ENCODE measurements at places on chromosomes 13 and 19. TPM values are rescaled to one million over a fixed set of nuclear protein-coding genes. Genes with fewer than 3 reads are reported as not detected.

ELSPBP1 gene
- not detected for total RNA-seq

CD37 gene
- total RNA-seq, result not detected

CNN1 gene
- total RNA-seq, result 17.9 TPM

LAIR1 gene
- total RNA-seq, result not detected

LSR gene
- total RNA-seq, result 152 TPM

GRCh38 chr13:112759827-112760226, 70.0 kb downstream of the ATP11A start:
- no peak overlapping the region for H3K27ac ChIP-seq
- no peaks in the 10 kb centered on the region for H3K4me1 ChIP-seq
- H3K27me3 ChIP-seq, result no peaks in the 10 kb centered on the region
- no peak for DNase-seq
- peaks cover 9% of the 10 kb centered on the region for H3K36me3 ChIP-seq

GRCh38 chr19:13920940-13921747, 15.1 kb downstream of the CC2D1A start:
- peaks cover 62% of the 10 kb centered on the region for H3K36me3 ChIP-seq
- H3K4me1 ChIP-seq, result no peaks in the 10 kb centered on the region
- no peak overlapping the region for H3K27ac ChIP-seq
- no peaks in the 10 kb centered on the region for H3K27me3 ChIP-seq
- H3K4me3 ChIP-seq, result no peak overlapping the region

DNA sequence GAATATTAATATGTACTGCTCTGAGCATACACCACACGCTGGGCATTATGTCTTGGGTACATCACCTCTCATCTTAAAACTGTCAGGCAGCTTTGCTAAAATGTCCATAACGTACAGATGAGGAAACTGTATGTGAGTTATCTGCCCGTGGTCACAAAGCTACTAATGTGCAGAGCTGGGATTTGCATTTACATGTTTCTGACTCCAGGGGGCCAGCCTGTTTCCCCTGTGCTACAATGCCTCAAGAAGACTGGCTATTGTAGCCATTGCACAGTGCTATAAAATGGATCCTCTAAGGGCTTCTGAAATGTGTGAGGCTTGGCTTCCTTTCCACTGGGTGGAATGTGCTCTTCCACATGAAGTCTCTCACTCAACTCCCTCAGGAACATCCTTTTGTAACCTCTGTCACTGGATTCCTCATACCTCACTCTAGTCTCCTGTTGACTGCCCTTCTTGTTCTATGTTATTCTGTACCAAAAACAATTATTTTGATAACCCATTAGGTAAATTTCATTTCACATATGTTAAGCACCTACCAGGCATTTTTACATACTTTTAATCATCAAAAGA, 95.6 kb upstream of the HTR2A start:
- H3K27me3 ChIP-seq, result no peaks in the 10 kb centered on the region
- no peak for DNase-seq
- H3K4me3 ChIP-seq, result no peak overlapping the region
- no peaks in the 10 kb centered on the region for H3K4me1 ChIP-seq
- H3K36me3 ChIP-seq, result no peaks in the 10 kb centered on the region

DNA sequence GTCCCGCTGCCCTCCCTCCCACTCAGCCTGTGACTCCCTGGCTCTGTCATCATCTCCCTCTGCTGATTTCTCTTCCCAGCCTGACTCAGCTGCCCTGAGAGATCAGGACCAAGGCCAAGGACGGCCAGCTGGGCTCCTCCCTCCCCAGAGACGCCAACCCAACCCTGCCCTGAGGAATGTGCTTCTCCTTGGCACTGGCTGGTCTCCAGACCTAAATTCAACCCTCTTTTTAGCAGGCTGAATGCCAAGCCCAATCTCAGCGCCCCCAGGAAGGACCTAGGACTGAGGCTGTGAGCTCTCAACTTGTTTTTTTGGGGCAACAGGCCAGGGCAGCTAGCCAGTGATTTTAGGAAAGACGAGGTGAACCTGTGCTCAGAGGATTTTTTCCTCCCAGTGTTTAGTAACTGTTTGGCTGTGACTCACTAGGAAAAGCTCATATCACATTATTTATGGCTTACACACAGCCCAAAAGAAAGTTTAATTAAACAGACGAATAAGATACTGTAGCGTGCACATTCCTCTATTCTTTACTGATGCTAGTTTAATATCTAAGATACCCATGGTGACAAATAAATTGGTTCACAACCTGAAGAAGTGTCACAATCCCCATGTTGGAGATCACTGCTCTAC, 7.4 kb upstream of the IGFL1 start:
- no peak overlapping the region for H3K27ac ChIP-seq
- no peaks in the 10 kb centered on the region for H3K27me3 ChIP-seq
- no peaks in the 10 kb centered on the region for H3K36me3 ChIP-seq
- no peaks in the 10 kb centered on the region for H3K4me1 ChIP-seq
- peak; percentile 70 for DNase-seq
- no peak overlapping the region for H3K4me3 ChIP-seq

DNA sequence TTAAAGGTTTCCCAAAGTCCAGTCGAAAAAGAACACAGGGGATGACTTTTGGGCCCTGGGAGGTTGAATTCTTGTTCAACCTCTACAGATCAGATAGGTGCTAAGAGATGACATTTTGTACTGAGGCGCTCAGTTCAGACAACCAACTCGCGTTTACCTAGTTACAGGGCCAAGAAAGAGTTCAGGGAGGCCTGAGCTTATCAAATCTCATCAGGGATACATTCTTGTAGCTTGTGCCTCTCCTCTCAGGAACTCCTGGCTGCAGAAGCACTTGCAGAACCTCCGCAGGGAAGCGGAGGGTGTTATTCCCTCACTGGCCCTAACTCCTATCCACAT, 825 bp downstream of the ZNF776 start:
- peaks cover 6% of the 10 kb centered on the region for H3K4me1 ChIP-seq
- no peak overlapping the region for H3K27ac ChIP-seq
- peak overlapping the region; percentile 99 for H3K4me3 ChIP-seq
- H3K36me3 ChIP-seq, result peaks cover 41% of the 10 kb centered on the region
- no peak for DNase-seq

DNA sequence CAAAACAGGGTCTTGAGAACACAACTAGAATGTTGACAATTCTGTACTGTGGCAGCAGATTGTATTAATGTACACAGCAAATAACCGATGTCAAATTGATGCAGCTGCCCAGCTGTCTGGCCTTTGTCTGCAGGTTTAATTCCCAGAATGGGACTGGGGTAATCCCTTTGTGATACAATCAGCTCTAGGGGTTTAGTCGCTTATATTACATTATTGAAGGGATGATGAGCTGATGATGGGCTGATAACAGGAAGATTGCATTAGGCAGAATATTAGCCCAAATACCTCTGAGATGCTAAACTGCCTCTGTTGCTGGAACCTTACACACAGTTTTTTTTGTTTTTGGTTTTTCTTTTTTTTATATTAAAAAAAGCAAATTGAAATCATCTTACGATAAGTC, 265.0 kb downstream of the RBM26 start:
- no peaks in the 10 kb centered on the region for H3K36me3 ChIP-seq
- H3K27ac ChIP-seq, result no peak overlapping the region
- H3K4me3 ChIP-seq, result no peak overlapping the region
- DNase-seq, result no peak
- no peaks in the 10 kb centered on the region for H3K27me3 ChIP-seq

GRCh38 chr19:42274065-42274682, 5.1 kb downstream of the CIC start:
- no peak overlapping the region for H3K27ac ChIP-seq
- DNase-seq, result no peak
- H3K27me3 ChIP-seq, result no peaks in the 10 kb centered on the region
- H3K4me1 ChIP-seq, result no peaks in the 10 kb centered on the region

GRCh38 chr19:35318679-35319448, 10.1 kb upstream of the CD22 start:
- H3K27ac ChIP-seq, result no peak overlapping the region
- peak; percentile 25 for DNase-seq
- H3K27me3 ChIP-seq, result no peaks in the 10 kb centered on the region
- no peaks in the 10 kb centered on the region for H3K4me1 ChIP-seq

DNA sequence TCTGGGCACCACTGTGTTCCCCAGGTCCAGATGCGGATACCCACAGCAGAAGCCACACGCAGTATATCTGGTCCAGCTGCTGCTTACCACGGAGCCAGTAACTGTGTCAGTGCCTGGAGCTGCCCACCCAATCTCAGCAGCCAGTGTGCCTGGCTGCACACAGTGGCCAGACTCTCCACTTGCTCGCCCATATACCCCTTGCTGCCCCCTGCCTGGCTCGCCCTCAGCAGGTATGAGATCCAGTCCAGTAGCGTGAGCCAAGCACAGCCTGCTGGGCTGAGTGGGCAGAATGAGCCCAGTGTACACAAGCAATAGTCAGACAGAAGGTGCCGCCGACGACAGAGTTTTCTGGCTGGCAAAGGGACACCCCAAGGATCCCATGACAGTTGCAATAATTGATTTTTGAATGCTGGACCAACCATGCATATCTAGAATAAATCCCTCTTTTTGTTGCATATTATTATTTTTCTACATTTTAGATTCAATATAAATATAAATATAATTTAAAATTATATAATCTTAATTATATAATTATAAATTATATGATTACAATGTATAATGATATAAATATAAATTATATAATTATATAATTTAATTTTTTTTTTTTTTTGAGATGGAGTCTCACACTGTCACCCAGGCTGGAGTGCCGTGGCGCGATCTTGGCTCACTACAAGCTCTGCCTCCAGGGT, 918.8 kb upstream of the MIR17HG start:
- DNase-seq, result no peak
- no peak overlapping the region for H3K4me3 ChIP-seq
- H3K27me3 ChIP-seq, result no peaks in the 10 kb centered on the region

DNA sequence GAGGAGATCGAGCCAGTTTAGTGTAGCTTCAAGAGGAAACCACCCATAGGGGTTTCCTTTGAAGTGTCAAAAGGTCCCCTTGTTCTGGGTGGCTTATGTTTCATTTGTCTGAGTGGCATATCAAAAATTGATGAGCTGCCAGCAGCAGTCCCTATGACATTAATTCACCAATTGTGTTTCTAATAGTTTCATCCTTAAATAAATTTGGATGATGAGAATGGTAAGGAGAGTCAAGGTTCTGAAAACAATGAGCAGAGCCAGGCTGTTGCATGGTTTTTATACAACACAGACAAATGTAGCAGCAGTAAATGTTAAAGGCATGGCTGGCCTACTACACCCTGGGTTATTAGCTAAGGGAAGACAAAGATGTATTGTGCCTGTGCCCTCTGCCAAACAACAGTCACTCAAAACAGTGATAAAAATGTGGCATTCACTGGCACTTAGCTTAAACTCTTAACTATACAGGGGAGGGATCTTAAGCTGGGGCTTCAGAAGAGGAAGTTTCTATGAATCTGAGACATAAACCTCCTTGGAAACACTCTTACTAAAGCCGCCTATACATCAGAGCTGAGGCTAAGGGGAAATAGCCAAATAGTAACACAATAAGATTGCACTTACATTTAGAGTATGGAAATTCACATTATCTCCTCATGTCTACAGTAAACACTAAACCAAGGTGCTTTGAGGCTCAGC, 200.5 kb downstream of the POU4F1 start:
- no peaks in the 10 kb centered on the region for H3K27me3 ChIP-seq
- no peak overlapping the region for H3K4me3 ChIP-seq
- H3K27ac ChIP-seq, result no peak overlapping the region
- H3K4me1 ChIP-seq, result peaks cover 2% of the 10 kb centered on the region
